Testis (tissue), 5 donors: ENCODE measurements at places on chromosomes 12 and 14. TPM values are rescaled to one million over a fixed set of nuclear protein-coding genes. Genes with fewer than 3 reads are reported as not detected.

Gene KRT8
- 13.2 TPM for total RNA-seq

DNA sequence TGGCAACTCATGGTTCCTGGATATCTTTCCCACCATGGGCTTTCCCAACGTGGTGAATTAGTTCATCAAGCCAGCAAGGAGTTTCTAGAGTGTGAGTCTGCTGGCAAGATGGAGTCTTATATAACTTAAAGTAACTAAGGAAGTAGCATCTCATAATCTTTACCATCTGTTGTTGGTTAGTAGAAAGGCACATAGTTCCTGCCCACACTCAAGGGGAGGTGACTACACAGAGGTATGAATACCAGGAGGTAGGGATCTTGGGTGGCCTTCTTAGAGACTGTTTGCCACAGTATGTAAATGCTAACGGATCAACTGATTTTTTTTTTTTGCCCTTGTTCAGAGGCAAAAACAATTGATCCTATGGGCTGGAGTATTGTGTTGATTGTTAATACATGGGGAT, 446.9 kb downstream of the ATP23 start:
- no peak for DNase-seq

DNA sequence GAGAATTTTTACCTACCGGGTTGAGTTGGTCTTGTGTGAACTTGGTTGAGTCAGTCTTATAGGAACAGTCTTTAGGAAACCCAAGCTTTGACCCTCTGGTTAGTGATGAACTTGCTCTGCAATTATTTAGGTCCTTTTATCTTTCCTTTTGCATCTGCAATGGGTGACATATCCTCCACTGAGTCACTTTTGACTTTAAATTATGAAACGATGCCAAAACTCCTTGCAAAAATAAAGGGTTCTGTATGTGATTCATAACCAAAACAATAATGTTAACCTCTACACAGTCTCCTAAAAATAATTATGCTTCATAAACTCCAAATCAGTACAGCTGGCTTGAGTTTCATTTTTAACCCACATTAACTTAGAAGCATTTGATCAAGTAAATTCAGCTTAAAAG, 979.4 kb downstream of the GALC start:
- DNase-seq, result no peak

DNA sequence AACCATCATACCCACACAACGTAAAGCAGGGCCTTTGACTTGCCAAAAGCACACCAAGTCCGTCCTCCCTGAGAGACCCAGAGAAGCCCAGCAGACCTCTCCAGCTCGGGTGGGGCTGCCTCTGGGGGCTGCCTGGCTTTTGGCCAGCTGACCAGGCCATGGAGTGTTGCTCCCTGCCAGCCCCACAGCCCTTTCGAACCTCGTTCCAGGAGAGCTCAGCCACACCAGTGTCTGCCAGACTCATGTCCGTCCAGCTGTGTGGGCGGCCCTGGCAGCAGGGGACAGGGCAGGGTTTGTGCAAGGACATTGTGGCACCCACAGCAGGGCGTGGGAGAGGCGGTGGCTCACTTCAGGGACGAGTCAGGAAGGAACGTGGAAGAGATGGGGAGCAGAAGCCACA, 22.6 kb upstream of the IRF2BPL start:
- peak; percentile 91 for DNase-seq

GRCh38 chr12:56116267-56117081, at the start of gene RPL41:
Gene RPL41 (plus strand): TSS chr12:56116633.
- DNase-seq, result peak; percentile 98

- no peak for DNase-seq
These were observed 80.8 kb downstream of the C14orf132 start for GRCh38 chr14:96119947-96120346.

GRCh38 chr12:92987846-92988621, 58.9 kb upstream of the EEA1 start:
- DNase-seq, result no peak

GRCh38 chr12:95790033-95790916, at the start of gene NTN4:
Gene NTN4 (minus strand): TSS chr12:95790764. CDS start chr12:95790309, 455 bp downstream.
- DNase-seq, result peak; percentile 47

DNA sequence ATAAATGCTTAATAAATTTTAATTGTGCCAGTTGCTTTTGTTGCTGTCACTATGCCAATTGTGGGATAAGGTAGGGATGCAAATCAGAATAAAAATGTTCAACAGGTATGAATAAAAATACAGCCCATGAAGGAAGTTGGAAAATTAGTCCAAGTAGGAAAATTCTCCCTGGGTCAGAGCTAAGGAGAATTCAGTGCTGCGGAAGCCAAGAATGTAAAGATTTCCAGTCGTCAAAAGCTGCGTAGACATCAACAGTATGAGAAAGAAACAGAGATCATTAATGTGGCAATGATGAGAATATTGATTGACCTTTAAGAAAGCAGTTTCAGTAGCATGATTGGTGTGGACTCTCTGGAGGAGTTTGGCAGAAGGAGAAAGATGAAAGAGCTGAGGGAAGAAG, 87.9 kb downstream of the PLEKHA5 start:
- DNase-seq, result no peak
